Chondrocyte (in vitro differentiated cells): ENCODE measurements at places on chromosomes 16 and 17. TPM values are rescaled to one million over a fixed set of nuclear protein-coding genes. Genes with fewer than 3 reads are reported as not detected.

- DNase-seq, result no peak
These were observed 13.9 kb downstream of the MMP2 start for GRCh38 chr16:55492756-55493380.

CENPT gene
- 50.5 to 58.3 TPM (median 52.8 TPM) in 3 replicates for total RNA-seq

TSPOAP1 gene
- 1.3 to 2.0 TPM in 2 of 3 replicates, not detected in the other for total RNA-seq

SLC2A4 gene
- 0.15 to 0.38 TPM (median 0.30 TPM) in 3 replicates for total RNA-seq

DNA sequence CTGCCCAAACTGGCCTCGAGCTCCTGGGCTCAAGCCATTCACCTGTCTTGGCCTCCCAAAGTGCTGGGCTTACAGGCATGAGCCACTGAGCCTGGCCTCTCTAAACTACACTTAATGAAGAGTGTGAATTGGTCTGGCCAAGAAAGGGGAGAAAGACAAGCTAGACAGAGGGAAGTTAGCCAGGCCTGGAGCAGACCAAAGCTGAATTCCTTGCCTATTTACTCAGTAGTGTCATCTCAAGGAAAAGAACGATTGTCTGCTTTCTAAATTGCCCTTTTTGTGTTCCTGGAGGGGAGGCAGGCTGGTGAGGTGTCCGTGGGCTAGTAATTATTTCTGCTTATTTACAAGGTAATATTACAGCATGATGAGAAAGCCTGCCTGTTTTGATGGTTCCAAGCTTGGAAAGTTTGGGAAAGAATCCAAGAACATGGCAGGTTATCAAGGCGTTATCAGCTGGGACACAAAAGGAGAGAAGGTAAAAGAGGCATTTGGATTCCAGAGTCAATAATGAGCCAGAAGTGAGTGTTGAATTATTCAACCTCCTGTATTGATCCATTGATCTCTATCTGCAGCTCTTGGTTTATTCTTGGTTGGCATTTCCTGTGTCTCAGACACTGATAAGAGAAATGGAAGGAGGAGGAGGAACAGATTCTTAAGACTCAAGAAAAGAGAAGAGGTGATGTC is 6.3 kb upstream of the CBFB start:
- no peak for DNase-seq

- no peak for DNase-seq
These were observed 78.8 kb downstream of the CES1 start for GRCh38 chr16:55754056-55754455.
